ENCODE measurements at places on chromosomes 16 and 17. TPM values are rescaled to one million over a fixed set of nuclear protein-coding genes. Genes with fewer than 3 reads are reported as not detected.

DNA sequence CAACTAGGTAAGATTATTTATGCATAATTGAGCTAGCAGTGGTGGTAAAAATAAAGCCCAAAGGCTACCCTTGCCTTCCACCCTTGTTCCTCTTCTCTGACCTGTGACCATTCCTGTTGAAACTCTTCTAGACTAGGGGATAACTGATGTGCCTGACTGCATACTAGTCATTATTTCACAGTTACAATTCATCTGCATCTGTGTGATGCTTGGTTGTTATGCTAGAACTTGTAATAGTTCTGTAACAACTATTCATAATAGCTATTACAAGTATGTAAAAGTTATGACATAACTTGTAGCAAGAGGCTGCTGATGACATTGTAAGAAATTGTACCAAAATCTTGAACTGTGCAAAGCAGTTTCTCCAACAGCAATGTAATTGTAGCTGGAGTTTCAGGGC lies 2.4 kb upstream of the VAC14 start:
- DNase-seq = no peak

HOXB9 gene
- polyA plus RNA-seq = 0.07 TPM

GRCh38 chr17:28484296-28484695 lies 10.9 kb downstream of the SLC13A2 start:
- DNase-seq = no peak

- DNase-seq = no peak
Observed at GRCh38 chr16:25614716-25615265, 77.0 kb upstream of the HS3ST4 start.
